ENCODE measurements at places on chromosomes 6 and 20. TPM values are rescaled to one million over a fixed set of nuclear protein-coding genes. Genes with fewer than 3 reads are reported as not detected.
A peak's percentile ranks its signal among the peaks of the same experiment; 100 is the strongest.

The C6orf58 gene
- not detected for total RNA-seq

The SLC17A3 gene
- total RNA-seq = 0.68 TPM

The RRAGD gene
- total RNA-seq = 19.4 TPM

The C20orf141 gene
- total RNA-seq = 53.6 TPM

The MUC21 gene
- total RNA-seq = not detected

DNA sequence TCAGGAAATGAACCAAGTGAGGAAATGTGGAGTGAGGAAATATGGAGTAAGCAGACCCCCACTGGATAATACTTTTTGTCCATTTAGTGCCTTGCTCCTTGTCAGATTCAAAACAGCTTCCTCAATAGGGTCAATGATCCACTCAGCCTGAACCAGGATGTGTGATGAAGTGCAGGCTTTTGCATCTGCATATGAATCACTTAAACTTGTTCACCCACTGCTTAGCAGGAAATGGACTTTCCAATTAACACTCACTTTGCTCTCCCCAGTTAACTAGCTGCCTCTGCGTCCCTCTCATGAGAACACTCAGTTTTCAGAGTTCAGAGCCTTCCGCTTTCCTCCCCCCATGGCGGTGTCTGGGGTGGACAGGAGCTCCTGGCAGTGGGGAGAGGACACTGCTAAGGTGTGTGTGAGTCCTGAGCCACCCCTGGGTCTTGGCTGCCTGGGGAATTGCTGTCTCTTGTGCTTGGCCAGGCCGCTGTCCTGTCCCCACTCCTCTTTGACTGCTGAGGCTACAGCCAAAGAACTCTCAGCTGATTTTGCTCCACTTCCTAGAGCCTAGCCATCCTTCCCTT lies 621.8 kb downstream of the CDH26 start:
- DNase-seq = no peak

GRCh38 chr20:11008444-11009033 lies 334.7 kb upstream of the JAG1 start:
- DNase-seq = no peak

DNA sequence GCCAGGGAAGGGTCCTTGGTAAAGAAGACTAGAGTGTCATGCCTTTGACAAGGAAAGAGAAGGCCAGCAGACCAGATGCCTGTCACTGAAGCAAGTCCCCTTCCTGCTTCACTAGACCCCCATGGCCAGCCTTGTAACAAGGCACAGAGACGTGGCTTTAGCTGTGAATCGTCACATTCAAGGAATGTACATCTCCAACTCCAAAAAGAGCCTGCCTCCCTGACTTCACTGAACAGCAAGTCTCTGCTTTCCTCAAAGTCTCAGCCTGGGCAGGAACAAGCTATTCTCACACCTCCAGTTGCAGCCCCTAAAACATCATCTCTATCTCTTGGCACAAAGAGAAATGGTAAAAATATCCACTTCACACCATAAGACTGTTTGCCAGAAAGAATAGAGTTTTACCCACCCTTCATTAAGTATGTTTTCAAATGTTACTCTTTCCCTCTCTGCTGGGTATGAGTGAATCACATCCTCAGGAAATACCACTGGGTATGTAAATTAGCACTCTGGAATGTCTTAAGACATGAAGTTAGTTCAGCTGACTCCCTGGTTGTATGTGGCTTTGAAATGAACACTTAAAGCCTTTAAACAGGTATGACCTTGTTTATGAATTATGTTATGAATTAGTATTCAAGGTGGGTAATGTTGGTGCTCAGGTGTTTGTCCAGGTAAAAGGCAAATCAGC lies 46.4 kb upstream of the NT5E start:
- no peak for DNase-seq

DNA sequence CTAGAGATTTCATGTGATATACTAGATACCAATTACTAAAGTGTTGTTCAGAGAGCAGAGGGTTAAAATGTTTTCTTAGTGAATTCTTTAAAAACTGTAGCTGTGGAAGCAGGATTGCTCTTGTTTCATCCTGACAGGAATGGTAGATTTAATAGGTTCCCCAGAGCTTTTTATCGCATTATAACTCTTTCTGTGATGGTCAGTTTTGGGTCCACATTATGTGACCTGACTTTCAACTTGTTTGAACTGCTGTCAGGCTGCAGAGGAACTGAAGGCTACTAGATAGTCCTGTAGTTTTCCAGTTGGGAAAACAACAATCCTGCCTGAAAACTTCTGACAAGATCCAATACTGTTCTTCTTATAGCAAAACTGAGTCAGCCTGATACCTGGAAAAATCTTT lies 329.3 kb upstream of the FLRT3 start:
- DNase-seq = no peak

DNA sequence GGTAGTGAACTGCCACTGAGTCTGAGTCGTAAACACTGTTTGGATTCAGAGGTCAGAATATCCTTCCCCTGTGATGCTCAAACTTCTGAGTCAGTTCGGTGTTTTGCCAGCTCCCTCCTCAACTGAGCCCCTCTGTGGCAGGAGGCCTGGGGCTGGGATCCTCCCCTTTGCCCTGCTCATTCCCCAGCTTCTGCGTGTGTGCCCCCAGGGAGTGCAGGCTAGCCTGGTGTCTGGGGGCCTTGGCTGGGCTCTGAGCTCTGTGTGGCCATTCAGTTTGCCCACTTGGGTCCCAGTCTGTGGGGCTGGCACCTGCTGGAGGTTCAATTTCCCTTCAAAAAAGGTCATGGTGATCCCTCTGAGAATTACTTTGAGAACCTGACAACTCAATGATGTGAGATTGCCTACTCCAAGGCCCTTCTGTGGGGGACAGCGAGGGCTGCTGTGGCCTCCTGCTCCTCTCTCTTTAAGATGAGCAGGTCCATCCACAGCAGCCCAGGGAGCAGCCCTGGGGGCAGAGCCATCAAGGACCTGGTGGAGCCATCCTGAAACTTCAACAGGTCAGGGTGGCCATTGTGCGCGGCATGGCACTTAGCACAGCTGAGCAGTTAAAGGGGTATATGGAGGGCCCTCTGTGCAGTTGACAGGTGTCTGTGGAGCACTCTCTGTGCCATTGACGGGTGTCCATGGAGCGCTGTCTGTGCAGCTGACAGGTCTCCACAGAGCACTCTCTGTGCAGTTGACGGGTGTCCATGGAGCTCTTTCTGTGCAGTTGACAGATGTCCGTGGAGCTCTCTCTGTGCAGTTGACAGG lies 147.2 kb downstream of the SYCP2 start:
- DNase-seq = no peak

- no peak for DNase-seq
These were observed 78.4 kb upstream of the FOXP4 start for GRCh38 chr6:41467627-41468404.

- peak; percentile 40 for DNase-seq
These were observed 704 bp downstream of the TOP1 start for GRCh38 chr20:41029150-41029901.

DNA sequence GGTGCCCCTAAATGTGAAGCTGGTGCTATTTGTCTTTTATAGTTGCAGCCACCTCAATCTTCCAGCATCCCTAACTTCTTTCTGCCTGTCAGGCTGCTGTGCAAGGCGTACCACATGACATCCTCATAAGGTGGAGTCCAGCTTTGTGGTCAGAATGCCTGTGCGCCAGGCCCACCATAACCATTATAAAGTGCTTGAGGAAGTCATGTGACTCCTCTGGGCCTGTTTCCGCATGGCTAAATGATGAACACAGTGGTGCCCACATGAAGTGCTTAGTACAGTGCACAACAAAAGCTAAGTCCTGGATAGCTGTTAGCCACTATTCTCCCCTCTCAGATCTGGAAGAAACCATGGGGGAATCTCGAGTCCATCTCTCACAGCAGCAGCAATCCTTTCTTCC lies 75.6 kb downstream of the INSM1 start:
- no peak for DNase-seq

GRCh38 chr20:46207793-46208192 lies 89.7 kb downstream of the CD40 start:
- DNase-seq = no peak

DNA sequence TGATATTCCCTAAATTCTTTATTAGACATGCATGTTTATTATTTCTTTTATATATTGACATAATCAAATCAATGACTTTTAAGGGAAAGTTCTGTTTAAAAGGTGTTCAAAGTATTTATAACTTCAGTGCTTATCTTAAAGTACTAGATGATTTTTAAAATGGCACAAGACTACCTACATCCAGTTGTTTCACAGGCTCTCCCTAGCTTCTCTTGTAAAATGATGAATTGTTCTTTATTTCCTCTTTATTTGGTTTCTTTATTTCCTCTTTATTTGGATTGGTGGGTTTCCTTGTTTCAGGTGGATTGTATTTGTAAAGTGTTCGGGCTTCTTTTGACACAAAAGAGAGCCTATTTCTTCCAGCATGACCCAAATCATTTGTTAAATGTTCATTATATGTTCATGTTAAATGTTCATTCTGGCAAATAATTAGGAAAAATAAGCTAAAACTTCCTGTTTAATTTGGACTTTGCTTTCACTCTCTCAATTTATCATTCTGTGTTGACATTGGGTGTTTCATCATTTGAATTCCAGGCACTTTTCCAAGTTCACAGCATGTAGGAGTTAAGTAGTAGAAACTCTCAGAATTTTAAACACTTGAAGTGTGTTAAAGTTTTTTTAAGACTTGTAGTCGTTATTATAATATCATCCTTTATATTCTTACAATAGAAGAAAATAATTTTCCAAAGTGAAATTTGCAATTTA lies 24.6 kb downstream of the MLIP start:
- DNase-seq = no peak

DNA sequence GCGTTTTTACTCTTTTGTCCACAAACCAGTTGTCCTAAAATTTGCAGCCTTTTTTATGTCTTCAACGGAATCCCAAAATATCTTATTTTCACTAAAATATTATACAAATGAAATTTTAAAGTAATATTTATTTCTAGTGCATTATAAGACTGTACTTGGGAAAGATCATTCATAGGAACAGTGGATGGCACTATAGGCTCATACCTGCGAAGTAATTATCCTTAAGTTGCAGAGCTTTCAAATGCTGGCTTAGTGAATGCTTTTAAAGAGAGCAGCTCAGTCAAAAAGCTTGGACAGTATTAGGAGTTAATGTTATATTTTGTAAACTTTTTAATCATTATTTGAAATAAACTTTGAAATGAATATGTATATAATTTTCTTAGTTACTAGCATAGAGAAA lies 254.9 kb downstream of the CDKAL1 start:
- DNase-seq = no peak
